ENCODE measurements at places on chromosomes 16 and 17.
A peak's percentile ranks its signal among the peaks of the same experiment; 100 is the strongest.

DNA sequence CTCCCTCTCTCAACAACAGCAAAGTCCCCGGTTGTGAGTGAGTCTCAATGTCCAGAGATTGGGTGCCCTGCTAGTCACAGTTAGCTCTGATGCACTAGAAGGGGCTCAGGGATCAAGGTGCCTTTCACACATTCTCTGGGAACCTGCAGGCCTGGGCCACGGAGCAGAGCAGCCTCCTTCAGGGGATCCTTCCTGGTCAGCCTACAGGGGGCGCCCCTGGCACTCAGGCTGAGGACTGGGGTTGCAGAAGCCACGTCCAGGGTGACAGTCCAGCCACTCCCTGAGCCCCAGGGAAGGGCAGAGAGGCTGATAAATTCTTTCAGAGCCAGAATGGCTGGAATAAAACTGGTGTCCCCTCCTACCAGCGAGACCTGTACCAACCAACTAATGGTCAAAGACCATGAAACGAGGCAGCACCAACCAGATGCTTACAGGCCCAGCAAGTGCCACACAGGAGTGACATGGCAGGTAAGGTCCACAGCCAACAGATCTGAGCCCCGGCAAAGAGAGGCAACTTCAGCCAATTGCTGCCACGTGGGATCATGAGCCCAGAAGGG lies 43.5 kb downstream of the ST3GAL2 start:
- peak; percentile 55 for DNase-seq

DNA sequence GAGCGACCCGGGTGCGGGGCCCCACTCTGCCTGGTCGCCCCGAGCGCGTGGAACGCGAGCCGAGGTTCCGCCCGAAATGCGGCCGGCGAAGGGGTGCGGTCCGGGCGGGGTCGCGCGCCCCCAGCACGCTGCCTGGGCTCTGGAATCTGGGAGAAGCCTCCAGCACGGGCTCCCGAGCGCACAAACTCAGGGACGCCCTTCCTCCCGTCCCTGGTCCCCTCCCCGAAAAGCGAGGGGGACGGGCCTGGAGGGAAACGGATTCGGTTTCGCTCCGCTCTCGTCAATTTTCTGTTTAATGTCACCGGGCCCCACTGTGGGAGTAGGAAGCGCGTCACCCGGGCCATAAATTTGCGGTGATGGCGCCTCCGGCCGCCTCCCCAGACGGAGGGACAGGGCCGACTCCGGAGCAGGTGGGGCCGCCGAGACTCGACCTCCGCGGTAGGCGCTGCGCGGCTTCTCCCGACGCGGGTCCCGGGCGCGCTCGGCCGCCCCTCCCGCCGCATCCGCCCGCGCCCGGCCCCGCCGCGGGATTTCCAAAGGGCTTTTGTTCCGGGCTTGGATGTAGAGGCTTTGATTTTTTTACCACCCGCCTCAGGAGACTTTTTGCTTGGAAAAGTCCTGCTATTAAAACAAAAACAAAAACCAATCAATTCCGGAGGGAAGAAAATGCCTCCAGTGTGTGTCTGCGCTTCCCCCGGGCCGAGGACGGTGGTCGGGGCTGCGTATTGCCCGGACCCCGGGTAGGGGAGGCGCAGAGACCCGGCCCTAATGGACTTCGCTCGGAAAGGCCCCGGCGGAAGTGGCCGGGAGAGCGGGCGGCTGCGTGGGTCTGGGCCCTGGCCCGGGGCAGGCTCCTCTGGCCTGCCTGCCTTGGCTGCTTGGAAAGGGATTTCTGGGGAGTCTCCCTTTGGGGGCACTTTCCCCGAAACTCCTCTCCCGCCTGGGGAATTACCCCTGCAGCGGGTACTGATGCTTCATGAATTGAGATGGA lies 7.9 kb upstream of the BAHCC1 start:
- peak; percentile 64 for DNase-seq

GRCh38 chr16:78563905-78564304 lies 464.5 kb downstream of the WWOX start:
- DNase-seq, result peak; percentile 65

GRCh38 chr17:9212376-9213302 lies 191.3 kb downstream of the NTN1 start:
- DNase-seq, result no peak

DNA sequence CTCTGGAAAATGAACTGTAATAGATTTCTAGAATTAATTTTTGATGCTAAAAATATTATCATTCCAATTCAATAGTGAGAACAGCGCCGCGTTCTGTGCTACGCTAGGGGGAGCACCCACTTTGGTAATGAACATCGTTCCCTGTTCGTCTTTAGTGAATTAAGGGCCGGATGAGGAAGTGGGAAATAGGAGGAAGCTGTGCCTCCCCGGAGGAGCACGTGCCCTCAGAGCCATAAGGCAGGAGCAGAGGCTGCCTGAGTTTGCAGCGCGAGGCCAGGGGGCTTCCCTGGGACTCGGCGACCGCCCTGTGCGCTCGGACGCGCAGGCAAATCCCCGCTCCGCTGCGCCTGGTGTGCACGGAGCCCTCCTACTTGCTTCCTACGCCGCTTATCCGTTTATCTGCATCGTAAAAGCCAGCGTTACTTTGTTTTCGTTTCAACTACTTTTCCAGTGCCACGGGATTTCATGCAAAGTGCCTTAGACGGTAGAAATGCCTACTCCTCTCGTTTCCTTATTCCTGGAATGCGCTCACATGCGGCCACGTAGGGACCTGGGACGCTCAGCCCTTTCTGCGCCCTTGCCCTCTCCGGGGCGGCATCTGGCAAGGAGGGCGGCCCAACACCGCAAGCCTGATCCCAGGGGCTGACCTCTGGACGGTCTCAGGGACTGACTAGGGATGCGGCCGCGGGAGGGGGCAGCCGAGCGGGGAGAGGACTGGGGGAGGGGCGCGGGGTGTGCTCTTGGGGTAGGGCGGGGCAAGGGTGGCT lies 76.4 kb downstream of the KCNJ12 start:
- DNase-seq, result peak; percentile 53

DNA sequence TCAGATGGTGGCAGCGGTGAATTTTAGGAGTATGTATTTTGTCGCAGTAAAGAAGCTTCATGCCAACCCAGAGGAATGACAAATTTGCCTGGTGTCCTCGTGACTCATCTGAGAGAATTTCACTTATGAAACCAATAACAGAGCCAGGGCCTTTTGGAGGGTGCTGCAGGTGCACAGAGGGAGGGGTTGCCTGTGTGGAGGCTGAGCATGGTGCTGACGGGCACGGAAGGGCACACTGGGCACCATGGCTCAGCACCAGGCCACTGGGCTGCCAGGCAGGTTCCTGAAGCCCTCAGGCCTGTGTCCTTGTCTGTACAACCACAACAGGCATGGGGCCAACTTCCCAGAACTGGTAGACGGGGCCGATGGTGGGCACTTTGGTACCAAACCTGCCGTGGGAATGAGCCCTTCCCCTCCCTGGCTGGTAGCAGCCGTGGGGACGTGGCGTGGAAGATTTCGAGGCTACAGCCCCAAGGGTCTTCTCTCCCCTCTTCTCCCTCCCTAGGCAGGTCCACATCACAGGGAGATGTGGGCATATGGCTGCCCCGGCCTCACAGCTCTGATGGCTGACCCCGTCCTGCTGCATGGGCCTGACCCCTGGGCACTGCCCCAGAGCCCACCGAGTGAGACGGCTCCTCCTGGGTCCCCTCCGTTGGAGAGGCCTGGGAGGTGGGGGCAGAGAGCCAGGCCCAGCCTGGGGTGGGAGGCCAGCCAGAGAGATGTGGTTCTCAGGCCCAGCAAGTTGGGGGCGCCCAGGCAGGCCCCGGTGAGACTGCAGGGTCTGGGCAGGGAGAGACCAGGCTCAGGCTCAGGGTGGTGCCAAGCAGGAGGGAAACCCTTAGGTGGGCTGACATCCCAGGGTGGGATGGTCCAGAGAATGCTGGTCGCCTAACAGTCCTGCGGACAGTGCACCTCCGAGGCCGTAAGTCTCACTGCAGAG lies 30.2 kb upstream of the ZNF469 start:
- no peak for DNase-seq

GRCh38 chr17:72273289-72274056 lies 152.7 kb downstream of the SOX9 start:
- no peak for DNase-seq

DNA sequence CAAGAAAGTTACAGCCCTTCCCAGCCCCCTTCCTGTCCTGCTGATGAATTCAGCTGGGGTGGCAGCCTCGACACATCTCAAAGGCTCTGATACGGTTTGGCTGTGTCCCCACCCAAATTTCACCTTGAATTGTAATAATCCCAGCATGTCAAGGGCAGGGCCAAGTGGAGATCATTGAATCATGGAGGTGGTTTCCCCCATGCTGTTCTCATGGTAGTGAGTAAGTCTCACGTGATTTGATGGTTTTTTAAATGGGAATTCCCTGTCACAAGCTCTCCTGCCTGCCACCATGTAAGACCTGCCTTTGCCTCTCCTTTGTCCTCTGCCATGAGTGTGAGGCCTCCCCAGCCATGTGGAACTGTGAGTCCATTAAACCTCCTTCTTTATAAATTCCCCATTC lies 163.2 kb upstream of the FOXF1 start:
- no peak for DNase-seq

- no peak for DNase-seq
Measured at GRCh38 chr16:1539720-1540555, 6.5 kb downstream of the TMEM204 start.

DNA sequence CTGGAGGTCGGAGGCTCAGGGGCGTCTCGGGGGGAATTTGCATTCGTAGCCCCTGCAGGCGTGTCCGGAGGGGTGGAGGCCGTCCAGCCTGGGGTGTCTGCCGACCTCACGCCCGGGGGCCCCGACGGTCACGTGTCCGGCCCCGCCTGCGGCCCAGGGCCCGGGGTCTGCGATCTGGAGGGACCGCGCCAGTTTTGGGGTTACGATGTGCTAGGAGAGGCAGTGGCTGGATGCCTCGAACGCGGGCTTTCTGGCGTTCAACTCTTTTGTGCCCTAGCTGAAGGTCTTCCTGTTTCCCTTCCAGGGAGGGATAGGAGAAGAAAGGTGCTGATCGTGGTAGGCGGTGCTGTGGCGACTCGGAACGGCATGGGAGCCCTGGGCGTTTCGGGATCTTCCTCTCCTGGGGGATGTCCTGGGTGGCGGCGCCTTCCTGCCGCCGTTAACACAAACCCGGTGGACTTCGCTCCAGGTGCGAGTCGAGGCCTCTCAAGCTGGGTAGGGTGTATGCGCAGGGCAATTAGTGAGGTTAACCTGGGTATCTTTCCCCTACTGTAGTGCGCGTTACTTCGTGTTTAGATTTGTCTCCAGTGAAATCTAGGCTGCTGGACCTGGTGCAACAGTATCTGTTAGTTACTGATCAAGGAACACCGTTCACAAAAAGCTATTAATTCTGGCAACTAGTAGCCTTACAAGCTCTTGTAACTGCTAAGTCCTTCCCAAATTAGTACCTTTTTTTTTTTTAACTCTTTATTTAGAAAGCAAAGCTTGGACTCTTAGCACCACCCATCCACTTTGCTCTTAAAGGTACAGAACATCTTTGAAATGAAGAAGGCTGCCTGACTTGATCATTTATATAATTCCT lies 1.3 kb downstream of the AKAP1 start:
- DNase-seq, result peak; percentile 47

- peak; percentile 69 for DNase-seq
Measured at GRCh38 chr16:79509211-79509631, 91.3 kb downstream of the MAF start.

All from thyroid gland (tissue), 4 donors.